Suprapubic skin (tissue), 4 donors: ENCODE measurements at places on chromosomes 16 and 17.

DNA sequence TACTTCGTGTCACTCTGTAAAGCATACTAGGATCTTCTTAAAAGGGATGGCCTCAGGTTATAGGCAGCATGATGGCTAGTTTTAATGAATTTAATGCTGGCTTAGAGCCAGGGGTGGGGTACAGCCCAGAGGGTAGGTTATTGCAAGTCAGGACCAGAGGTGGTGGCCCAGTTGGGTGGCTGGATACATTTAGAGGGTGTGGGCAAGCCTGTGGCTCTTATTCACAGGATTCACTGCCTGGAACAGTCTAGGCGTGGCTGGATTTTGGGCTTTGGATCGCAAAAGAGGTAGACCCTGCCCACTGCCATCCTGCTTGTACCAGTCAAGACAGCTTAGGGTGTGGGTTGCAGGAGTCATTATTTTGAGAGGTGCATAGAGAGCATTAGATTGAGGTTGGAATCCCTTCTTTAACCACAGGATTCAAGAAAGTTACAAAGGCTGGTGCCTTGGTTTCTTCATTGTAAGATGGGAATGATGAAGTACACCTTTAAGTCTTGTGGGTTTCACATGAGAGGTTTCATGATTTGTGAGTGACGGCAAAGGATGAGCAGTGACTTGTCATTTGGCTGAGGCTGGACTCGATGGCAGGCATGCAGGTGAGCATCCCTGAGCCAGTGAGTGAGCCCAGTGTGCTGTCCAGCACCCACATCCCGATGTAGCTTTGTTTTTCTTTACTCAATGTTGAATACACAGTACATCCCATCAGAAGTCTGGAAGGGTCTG is 85.2 kb downstream of the KSR1 start:
- no peak for DNase-seq

DNA sequence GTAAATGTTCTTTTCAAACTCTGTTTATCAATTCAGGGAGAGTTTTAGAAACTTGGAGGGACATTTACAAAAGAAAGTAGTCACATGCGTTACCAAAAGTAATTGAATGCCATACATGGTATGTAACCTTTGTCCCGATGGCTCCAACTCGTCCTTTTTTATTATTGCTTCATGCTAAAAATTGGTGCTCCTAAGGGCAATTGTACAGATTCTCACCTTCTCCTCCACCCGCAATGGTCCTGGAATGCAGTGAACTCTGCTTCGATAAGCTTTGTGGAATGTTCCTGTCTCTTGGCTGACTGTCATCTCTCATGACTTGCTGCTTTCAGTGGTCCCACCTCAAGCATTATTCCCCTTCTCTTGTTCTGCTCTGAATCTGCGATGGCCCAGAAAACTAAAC is 20.9 kb downstream of the GNAO1 start:
- DNase-seq: no peak

DNA sequence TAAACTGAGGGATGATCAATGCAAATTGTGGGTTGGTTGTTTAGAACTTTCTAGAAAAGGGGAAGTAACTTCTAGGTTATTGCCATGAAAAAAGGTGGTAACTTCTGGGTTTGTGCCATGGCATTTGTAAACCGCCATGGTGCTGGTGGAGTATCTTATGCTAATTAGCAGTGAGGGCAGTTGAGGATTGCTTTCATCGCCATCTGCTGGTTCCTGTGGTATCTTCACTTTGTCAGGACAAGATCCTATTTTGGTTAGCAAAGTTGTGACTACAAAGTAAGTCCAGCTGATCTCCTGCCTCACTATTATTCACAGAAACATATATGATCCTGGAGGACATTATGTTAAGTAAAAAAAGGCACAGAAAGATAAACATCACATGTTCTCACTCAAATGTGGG is 1332.3 kb downstream of the CDH11 start:
- DNase-seq: no peak

- DNase-seq: no peak
These were observed 14.5 kb upstream of the RASL10B start for GRCh38 chr17:35716897-35717465.

DNA sequence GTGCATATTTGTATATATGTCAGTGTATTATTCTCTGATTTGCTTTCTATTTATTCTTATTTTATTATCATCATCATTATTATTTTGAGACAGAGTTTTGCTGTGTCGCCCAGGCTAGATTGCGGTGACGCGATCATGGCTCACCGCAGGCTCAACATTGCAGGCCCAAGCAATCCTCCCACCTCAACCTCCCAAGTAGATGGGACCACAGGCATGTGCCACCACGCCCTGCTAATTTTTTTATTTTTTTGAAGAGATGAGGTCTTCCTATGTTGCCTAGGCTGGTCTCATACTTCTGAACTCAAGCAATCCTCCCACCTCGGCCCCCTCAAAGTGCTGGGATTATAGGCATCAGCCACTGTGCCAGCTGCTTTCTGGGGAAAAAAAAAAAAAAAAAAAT is 8.4 kb upstream of the ARHGAP17 start:
- no peak for DNase-seq

GRCh38 chr16:2002406-2003230 is 7.0 kb downstream of the ZNF598 start:
- no peak for DNase-seq

- DNase-seq: no peak
These were observed 30.4 kb downstream of the MBTPS1 start for GRCh38 chr16:84086341-84086740.

DNA sequence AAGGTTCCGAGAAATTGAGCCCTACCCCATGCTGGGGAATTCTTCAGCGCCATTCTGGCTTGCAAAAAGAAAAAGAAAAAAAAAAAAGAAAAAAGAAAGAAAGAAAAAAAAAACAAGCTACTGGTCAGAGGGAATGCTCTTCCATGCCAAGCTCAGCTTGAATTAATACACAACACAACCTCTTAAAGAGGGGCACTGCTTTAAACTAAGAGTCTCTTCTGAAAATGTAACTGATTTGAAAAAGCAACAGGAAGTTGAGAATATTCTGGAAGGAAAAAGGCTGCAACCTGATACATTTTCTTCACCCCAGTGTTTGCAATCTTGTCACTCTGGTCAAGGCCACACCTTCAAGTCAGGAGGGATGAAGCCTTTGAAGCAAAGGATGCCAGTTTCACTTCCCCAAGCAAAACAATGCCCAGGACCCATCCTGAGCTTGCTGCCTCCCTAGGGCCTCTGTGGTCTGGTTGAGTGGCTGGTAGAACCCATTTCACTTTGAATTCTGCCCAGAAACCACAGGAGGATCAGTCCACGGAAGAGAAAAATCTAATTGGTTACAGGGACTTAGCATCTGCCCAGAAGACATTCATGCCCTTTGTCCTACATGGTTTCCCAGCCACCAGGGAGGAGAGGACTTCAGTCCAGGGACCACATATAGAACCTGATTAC is 389.7 kb downstream of the SOX9 start:
- no peak for DNase-seq

DNA sequence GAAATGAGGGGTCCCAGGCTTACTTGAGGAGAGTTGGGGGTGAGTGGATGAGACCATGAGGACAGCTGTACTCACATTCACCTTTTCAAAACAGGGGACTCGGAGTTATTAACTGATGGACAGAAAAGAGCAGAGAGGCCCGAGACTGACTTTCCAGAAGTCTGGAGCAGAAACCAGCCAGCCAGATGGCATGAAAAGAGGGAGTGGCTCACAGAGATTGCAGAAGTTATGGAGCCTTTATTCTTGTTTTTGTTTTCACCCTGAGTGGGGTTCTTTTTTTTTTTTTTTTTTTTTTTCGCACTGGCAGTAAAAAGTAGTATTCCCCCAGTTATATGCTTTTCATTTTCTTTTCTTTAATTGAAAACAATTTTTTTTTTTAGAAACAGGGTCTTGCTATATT is 18.9 kb downstream of the TVP23A start:
- no peak for DNase-seq

- DNase-seq: no peak
These were observed 340.7 kb downstream of the SLC39A11 start for GRCh38 chr17:72751746-72752145.

GRCh38 chr17:54919425-54919824 is 18.8 kb downstream of the TOM1L1 start:
- no peak for DNase-seq

DNA sequence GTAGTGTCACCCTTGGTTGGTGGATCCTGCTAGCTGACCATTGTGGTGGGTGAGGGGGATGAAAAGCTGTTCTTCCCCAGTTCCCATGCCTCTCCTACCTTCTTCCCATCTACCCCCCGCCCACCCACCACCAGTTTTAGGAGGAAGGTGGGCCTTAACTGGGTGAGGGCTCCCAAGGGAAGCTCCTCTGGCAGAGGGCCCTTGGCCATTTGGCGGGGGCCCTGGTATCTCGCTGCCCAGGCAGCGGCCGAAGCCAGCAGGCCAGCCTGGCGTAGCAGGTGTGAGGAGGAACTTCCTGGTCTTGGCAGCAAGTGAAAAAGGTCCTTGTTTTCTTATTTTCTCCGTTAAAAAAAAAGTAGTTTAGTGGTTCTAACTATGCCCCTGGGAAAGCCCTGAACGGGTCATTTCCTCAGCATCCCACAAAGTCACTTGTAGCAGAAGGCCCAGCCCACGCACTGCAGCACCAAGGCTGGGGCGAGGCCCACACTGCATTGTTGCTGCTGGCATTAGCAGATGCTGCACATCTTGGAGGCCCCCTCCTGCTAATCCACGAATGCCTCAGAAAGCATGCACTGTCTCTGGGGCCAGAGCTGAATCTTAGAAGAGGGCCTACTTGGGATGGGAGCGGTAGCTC is 72.5 kb downstream of the MPRIP start:
- no peak for DNase-seq

- DNase-seq: no peak
These were observed 15.7 kb upstream of the MC1R start for GRCh38 chr16:89902980-89903379.

DNA sequence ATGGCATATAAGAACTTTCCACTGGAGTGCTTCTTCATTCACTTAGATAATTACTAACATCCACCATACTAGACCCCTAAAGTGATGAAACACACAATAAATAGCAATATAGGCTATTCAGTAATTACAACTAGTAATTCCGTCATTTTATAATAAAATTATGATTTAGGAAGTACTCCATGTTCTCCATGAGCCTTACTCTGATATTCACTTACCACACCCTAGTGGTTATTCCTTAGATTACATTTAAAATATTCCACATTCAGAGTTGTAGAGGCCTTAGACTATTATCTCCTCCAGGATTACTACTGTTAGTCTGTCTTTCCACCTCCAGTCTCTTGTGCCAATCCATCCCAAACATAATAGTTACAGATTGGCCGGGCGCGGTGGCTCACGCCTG is 62.4 kb downstream of the STH start:
- no peak for DNase-seq

GRCh38 chr16:87734644-87735043 is 31.1 kb downstream of the KLHDC4 start:
- DNase-seq: no peak

GRCh38 chr17:17523731-17524490 is 27.7 kb upstream of the RASD1 start:
- DNase-seq: no peak

DNA sequence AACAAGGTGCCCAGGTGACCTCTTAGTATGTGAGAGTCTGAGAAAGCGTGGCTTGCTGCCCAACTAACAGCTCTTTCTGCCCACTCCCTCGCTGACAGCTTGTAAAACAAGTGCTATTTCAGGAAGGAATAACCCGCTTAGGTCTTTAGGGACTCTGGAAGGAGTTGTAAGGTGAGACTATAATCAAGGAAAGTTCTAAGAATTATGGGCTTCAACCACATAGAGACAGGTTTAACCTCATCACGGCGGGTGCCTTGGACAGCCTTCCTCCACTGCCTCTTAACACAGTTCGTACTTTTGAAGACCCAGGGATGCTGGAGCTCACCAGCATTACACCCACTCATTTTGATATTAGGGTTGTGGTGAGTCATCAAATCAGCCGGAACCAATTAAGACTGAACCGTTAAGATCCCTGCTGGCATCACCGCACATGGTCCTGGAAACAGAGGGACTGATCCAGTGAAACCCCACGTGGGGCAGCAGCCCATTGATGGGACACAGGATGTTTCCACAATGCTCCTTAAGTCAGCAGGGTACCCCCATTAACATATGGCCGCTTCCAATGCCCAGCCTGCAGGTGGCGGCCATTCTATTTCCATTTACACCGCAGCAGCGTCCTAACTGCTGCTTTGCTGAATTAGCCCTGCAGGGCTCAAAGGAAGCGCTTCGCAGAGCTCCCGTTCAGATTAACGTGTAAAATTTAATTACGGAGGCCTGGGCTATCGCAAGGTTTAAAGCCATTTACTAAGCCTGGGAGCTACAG is 176.6 kb upstream of the SDK2 start:
- DNase-seq: no peak

DNA sequence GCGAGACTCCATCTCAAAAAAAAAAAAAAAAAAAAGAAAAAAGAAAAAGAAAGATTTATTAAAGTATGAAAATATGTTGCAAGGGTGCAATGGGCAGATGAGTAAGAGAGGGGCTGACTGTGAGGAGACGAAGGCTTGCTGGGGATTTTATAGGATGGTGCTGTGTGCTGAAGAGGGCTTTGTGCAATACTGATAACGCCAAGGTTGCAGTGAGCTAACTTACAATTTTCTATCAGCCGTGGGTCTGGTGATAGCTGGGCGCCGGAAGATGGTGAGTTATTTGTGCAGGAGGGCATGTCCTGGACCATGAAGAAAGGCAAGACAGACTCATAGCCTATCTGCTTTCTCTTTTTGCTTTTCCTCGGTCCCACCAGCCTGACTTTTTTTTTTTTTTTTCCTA is 281.1 kb downstream of the MAP2K6 start:
- DNase-seq: no peak

GRCh38 chr17:4815043-4815675 is 8.2 kb downstream of the PLD2 start:
- no peak for DNase-seq

GRCh38 chr17:75133001-75133400 is 1.5 kb upstream of the NT5C start:
- DNase-seq: no peak

- DNase-seq: no peak
These were observed 98.0 kb upstream of the KIF2B start for GRCh38 chr17:53724726-53725125.

- no peak for DNase-seq
These were observed 2.5 kb downstream of the KRT33A start for GRCh38 chr17:41347869-41348760.

DNA sequence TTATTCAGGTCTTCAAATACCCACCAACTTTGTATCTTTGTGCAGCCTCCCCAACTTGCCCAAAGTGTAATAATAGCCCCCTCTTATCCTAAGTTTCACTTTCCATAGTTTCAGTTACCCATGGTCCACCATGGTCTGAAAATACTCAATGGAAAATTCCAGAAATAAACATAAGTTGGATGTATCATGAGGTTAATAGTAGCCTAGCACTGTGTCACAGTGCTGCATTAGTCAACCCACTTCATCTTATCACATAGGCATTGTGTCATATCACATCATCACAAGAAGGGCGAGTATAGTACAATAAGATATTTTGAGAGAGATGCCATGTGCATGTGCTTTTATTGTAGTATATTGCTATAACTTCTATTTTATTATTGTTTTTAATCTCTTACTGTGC is 21.9 kb downstream of the OMG start:
- DNase-seq: no peak

- DNase-seq: no peak
These were observed 449.8 kb downstream of the KCNJ18 start for GRCh38 chr17:22142091-22142490.
